ENCODE measurements at places on chromosomes 4 and X. TPM values are rescaled to one million over a fixed set of nuclear protein-coding genes. Genes with fewer than 3 reads are reported as not detected.

Gene TBC1D8B
- total RNA-seq: 6.6 TPM

Gene SSR4
- 242 TPM for total RNA-seq

- no peak for DNase-seq
Observed at GRCh38 chrX:123188081-123188480, 4.0 kb downstream of the GRIA3 start.

DNA sequence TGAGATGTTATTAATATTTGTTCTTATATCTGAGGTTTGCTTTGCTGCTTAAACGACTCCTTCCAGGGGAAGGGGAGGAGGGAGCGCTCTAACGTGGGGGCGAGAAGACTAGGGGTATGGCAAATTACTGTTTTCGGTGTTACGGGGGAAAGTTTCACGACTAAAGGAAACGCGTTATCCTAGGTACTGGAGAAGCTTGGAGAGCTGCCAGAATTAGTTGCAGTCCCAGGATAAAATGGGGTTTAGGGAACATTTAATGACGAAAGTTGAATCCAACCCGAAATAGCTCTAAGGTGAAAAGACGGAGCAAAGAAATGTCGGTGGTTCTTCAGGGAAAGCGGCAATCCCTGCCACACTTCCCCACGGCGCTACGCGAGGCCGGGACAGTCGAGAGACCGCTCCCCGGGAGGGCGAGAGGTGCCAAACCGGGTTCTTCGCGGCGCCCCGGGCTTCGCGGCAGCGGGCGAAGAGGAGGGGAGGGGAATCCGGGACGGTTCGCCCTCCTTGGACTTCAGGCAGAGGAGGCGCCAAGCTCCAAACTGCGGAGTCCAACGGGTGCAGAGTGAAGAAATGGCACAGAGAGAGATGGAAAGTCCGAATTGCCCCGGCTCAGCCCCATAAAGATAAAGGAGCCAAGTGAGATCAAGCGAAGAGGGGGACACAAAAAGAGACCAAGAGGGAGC, 724 bp downstream of the THOC2 start:
- no peak for DNase-seq

Gene SYP
- total RNA-seq: 0.46 TPM

Gene DMRTC1
- not detected for total RNA-seq

- no peak for DNase-seq
Observed at GRCh38 chr4:99838927-99839326, 22.3 kb downstream of the DAPP1 start.

DNA sequence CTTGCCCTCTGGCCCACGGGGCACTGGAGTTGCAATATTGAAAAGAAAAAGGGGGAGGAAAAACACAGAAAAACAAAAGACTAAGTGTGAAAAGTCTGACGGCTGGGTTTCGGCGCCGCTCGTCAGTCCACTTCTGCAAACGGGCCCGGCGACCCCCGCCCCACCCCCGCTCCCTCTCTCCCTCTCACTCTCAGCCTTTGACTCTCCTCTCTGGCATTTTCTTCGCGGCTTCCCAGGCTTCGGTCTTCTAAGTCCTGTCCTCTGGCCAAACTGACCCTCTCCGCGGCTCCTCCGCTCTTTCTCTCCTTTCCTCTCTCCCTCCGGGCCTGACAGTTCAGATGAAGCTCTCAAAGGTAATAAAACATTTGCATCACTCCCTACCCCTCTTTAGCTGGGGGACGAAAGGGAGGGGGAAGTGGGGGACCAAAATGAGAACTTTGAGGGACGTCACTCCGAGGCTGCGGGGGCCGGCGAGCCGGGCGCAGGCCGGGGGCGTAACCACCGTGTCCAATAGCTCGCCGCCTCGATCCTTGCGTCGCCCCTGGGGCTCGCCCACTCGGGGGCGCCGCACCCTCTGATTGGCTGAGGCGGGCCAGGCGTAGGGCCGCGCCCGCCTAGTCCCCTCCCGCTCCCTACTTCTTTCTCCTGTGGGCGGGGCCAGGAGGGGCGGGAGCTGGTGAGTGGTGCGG, at the start of gene NKX6-1:
NKX6-1 (minus strand) TSS at position 358 of the 689 bp plus-strand sequence. CDS start 1,064 bp downstream, outside the sequence.
- DNase-seq: peak; percentile 53

DNA sequence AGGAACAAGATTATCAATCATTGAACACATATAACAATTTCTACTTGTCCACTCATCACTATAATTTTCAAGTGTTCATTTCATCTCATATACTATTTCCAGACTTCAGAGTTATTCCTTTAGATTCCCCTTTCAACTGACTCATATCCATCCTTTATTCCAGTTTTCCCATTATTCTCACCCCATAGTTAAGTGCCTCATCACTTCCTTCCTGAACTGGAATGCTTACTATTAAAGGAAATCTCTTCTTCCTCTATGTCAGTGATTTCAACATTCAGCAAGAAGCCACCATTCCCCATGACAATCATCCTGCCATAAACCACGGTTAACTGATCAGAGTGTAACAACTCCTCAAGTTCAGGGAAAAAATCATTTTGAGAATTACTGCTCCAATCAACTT, 198.9 kb downstream of the FBXO8 start:
- DNase-seq: peak; percentile 47

DNA sequence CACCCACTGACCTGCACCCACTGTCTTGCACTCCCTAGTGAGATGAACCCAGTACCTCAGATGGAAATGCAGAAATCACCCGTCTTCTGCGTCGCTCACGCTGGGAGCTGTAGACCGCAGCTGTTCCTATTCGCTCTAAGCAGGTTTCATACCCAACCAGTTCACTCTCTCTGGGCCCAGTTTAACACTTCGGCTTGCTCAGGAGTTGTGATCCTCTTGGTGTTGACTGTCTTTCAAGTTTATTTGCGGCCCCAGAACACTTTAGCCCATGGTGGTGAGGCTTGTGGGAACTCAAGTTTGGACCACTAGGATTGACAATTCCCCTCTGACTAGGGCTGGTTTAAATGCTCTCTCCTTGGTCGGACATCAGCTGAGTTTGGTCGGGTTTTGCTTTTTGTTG, 147.0 kb downstream of the DACH2 start:
- DNase-seq: no peak

GRCh38 chrX:118350221-118350620, 4.3 kb downstream of the WDR44 start:
- DNase-seq: peak; percentile 31

- DNase-seq: no peak
Observed at GRCh38 chr4:57193209-57193810, 83.1 kb upstream of the IGFBP7 start.

DNA sequence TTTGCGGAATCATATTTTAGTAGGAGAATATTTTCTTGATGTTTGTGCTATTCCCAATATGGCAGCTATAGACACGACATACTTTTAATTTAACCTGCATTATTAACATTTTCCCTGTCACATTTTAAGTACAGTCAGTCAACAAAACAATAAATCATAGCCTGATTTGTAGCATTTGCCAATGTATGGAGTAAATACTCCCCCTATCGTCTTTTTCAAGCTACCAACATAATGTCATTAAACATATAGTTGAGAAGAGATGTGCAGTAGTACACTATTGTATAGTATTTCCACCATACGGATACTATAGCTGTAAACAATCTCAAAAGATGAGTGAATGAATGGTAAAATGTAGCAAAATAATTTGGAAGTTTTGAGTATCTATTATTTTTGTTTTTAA, 303.7 kb upstream of the MAGEB2 start:
- DNase-seq: no peak

DNA sequence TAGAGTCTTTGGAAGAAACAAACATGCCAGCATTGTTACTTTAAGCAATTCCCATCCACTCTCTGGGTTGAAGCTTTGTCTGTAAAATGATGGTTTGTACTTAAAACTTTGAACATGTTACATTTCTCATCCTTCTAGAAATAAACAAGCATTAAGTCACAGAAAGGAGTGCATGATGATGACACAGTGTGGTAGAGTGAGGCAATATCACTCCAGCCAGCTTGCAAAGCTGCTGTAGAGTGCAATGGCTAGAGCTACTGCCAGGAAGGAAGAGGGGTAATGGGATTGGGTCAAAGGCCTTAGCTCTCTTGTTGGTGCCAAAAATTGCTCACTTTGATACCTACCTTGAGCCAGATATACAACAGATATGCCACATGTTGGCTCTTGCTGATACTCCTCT, 12.3 kb upstream of the ENOX2 start:
- no peak for DNase-seq

- DNase-seq: no peak
Observed at GRCh38 chr4:124167602-124168001, 544.9 kb downstream of the ANKRD50 start.

DNA sequence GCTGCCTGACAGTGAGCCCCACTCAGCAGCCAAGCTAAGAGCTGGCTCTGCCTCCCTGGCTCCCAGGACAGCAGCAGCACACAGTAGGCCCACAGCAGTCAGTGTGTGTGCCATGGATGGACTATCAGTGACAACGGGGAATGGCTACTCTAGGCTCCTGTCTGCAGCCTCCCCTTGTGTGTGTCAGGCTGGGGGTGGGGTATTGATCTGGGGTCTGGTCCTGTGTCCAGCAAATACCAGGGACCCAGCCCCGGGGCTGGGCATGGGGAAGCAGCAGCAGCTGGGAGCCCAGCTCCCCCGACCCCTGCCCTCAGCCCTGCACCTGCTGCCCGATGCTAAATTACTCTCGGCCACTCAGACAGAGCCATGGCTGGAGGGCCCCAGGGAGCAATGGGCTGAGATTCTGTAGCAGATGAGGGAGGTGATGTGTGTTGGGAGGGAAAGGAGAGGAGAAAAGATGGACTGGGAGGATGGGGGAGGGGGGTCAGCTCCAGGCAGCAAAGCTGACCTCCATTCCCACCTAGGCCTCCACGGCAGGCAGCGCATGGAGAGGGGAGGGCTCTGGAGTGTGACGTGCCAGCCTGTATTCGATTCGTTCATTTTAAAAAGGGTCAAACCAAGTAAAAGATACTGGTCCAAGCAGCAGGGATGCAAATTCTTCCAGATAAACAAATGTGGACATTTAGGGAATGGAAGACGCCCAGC, 61.3 kb upstream of the CRMP1 start:
- DNase-seq: no peak

- no peak for DNase-seq
Observed at GRCh38 chrX:9573282-9574106, 108.6 kb downstream of the TBL1X start.

Gene ANXA10
- total RNA-seq: not detected

Gene IL2
- total RNA-seq: not detected

Gene TLL1
- total RNA-seq: 1.4 TPM

Gene GAGE12J
- total RNA-seq: not detected

DNA sequence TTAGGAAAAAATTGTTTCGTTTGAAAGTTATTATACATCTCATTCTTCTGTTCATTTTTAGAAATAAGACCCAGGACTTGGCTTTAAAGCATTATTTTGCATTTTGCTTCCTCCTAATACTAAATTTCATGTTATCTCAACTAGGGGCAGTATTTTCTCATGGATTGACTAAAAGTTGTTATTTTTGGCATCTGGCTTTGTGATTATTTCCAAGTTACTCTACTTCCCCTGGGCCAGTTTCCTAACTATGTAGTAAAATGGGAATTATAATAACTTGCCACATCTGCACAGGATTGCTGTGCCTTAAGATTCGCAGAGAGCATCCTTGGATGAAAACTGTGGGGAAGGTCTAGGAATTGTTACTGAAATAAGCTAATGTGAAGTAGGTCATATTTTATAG, 3.0 kb downstream of the RBPJ start:
- peak; percentile 73 for DNase-seq

DNA sequence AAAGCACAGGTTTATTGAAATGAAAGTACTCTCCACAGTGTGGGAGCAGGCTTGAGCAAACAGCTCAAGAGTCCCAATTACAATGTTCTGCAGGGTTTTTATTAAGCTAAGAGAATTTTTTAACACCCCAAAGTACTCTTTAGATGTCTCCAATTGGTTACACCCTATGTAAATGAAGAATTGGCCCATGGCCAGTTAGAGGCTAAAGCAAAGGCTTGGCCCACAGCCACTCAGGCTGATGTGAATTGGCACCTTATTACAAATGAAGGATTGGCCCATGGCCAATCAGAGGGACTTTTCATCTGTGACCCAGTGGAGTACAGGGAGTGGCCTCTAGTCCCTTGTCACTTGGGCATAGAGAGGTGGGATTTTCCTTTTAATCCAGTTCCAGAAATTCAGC, 30.1 kb upstream of the IQCM start:
- DNase-seq: no peak

- no peak for DNase-seq
Observed at GRCh38 chr4:113368056-113368455, 318.6 kb downstream of the ANK2 start.

Gene CEP135
- 15.3 TPM for total RNA-seq

Gene MAGEA8
- not detected for total RNA-seq

GRCh38 chrX:118249146-118249545, 96.8 kb upstream of the WDR44 start:
- DNase-seq: no peak

Gene BMPR1B
- 2.1 TPM for total RNA-seq

GRCh38 chr4:76252271-76252653, 741 bp downstream of the FAM47E start:
- no peak for DNase-seq

- DNase-seq: no peak
Observed at GRCh38 chr4:143313521-143313920, 23.2 kb upstream of the GAB1 start.

- no peak for DNase-seq
Observed at GRCh38 chrX:843306-843705, 212.7 kb downstream of the SHOX start.

- no peak for DNase-seq
Observed at GRCh38 chr4:189516902-189517301, 423.8 kb upstream of the FRG1 start.

GRCh38 chr4:61407642-61408618, 207.8 kb downstream of the ADGRL3 start:
- no peak for DNase-seq

GRCh38 chr4:1376841-1377605, 29.2 kb downstream of the NKX1-1 start:
- no peak for DNase-seq

- no peak for DNase-seq
Observed at GRCh38 chr4:113382704-113383103, 333.3 kb downstream of the ANK2 start.

- no peak for DNase-seq
Observed at GRCh38 chrX:110162867-110163266, 155.0 kb downstream of the AMMECR1 start.

DNA sequence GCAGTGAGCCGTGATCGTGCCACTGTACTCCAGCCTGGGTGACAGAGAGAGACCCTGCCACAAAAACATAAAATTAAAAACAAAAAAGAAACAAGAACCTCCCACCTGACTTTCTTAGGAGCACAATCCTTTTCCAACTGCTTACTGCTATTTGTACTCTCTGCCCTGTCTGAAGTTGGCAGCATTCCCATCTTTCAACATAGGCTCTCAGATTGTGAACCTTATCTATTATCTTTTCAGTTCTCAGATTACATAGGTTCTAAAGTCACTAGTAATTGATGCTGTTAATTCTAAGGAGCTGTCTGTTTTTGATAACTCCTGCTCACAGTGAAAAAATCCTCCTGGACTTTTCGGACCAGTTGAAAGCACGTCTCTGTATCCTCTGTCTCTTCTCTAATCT, 812.2 kb upstream of the CT83 start:
- no peak for DNase-seq

Gene FGD1
- total RNA-seq: 18.0 TPM

Gene CFI
- 21.4 TPM for total RNA-seq

Gene GAGE12F
- total RNA-seq: not detected

- no peak for DNase-seq
Observed at GRCh38 chrX:111917591-111917990, 41.6 kb downstream of the TRPC5OS start.

- no peak for DNase-seq
Observed at GRCh38 chr4:16000708-16001483, 37.9 kb upstream of the FGFBP2 start.

Data from endothelial cell of umbilical vein (primary cell).